ENCODE measurements at places on chromosomes 3 and 15.

DNA sequence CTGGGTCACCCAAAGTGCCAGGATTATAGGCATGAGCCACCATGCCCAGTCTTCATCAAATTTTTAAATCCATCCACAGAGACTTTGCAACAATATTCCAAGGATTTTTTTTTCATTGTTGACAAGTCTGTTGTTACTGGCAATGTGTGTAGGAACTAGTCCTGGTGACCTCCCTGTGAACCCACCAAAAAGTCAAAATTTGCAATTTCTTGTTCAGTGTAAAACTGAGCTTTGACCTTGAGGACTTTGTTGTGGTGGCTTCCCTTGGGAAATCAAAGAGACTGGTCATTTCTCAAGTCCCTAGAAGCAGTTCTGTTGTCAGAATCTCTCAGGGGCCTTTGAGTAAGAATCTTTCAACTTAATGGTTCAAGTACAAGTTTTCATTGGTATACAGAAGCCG, 36.9 kb upstream of the COL8A1 start:
- H3K4me1 ChIP-seq: peaks cover 2% of the 10 kb centered on the region
- no peak overlapping the region for H3K27ac ChIP-seq
- no peaks in the 10 kb centered on the region for H3K27me3 ChIP-seq
- H3K36me3 ChIP-seq: no peaks in the 10 kb centered on the region
- no peak overlapping the region for H3K4me3 ChIP-seq

DNA sequence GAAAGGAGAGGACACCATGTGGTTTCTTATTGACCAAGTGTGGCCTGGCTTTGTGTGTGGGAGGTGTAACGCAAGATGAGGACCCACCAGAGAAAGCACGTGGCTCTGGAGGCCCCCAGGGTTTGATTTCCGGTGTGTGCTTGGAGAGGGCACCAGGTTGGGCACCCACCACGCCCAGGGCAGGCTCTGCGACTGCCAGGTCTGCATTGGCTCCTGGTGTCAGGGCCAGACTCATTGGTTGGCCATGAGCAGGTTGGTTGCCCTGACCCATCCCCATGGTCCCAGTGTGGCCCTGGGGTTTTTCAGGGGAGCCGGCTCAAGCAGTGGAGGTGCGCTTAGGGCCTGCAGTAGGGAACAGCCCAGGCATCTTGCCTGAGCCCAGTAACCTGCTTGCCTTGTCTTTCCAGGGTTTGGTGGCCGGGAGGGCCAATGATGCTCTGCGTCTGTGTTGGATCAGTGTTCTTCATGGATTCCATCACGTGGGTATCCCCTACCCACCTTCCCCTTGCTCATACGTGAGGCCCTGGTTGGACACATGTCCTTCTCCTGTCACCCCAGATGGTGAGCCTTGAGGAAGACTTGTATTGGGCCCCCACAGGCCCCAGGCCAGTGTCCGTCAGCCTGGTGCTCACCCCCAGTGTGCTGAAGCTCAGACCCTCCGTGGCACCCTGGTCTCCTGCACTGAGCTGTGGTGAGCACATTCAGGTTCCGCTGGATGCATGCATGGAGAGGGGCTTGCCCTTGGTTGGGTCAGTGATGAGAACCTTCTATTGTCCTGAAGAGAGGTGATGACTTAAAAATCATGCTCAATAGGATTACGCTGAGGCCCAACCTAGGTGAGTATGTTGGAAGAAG, 193.9 kb downstream of the UBE3A start:
- no peak for DNase-seq
- no peaks in the 10 kb centered on the region for H3K27me3 ChIP-seq
- H3K36me3 ChIP-seq: no peaks in the 10 kb centered on the region
- H3K27ac ChIP-seq: no peak overlapping the region
- H3K4me3 ChIP-seq: no peak overlapping the region

DNA sequence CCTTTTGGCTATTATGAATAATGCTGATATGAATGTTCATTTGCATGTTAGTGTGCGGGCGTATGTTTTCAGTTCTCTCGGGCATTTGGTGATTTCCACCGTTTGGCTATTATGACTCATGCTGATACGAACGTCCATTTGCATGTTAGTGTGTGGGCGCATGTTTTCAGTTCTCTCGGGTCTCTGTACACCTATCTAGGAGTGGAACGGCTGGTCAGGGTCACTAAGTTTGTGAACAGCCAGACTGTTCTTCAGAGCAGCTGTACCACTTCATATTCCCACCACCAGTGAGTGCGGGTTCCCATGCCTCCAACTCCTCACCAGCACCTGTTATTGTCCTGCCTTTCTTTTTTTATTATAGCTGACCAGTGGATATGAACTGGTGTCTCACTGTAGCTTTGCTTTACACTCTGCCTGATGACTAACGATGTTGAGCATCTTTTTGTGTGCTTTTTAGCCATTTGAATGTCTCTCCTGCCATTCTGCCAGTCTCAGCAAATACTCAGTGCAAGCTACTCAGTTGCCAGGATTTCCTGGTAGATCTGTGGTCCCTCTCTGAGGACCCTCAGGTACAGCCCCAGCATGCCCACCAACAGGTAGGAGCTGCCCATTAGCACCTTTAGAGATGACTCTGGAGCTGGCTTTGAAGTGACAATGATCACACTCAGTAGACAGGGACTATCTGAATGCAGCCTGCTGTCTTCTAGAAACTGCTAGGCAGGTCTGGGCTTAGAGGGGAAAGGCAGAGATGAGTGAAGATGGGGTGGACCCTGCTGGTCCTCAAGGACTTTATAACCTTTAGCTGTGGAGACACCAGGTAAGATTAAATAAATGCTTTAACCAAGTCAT, 141.1 kb downstream of the XXYLT1 start:
- no peak overlapping the region for H3K4me3 ChIP-seq
- no peaks in the 10 kb centered on the region for H3K27me3 ChIP-seq
- H3K36me3 ChIP-seq: no peaks in the 10 kb centered on the region
- H3K4me1 ChIP-seq: no peaks in the 10 kb centered on the region
- no peak overlapping the region for H3K27ac ChIP-seq

DNA sequence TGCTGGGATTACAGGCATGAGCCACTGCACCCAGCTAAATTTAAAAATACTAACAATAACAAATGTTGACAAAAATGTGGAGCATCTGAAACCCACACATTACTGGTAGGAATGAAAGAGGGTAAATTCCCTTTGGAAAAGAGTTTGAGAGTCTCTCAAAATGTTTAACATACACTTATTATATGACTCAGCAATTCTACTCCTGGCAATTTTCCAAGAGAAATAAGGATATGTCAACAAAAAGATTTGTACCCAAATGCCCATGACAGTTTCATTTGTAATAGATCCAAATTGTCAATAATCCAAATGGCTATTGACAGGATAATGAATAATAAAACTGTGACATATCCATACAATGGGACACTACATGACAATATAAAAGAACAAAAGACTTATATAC, 9.0 kb downstream of the HCLS1 start:
- no peaks in the 10 kb centered on the region for H3K27me3 ChIP-seq
- H3K27ac ChIP-seq: no peak overlapping the region
- no peaks in the 10 kb centered on the region for H3K4me1 ChIP-seq

- peak overlapping the region; percentile 10 for H3K27ac ChIP-seq
- no peaks in the 10 kb centered on the region for H3K36me3 ChIP-seq
- H3K4me3 ChIP-seq: no peak overlapping the region
Measured at GRCh38 chr15:72992841-72993252, 59.4 kb upstream of the NEO1 start.

- H3K36me3 ChIP-seq: no peaks in the 10 kb centered on the region
- peak; percentile 33 for DNase-seq
- no peak overlapping the region for H3K4me3 ChIP-seq
- H3K27ac ChIP-seq: no peak overlapping the region
Measured at GRCh38 chr15:35736150-35736549, 190.2 kb upstream of the DPH6 start.

DNA sequence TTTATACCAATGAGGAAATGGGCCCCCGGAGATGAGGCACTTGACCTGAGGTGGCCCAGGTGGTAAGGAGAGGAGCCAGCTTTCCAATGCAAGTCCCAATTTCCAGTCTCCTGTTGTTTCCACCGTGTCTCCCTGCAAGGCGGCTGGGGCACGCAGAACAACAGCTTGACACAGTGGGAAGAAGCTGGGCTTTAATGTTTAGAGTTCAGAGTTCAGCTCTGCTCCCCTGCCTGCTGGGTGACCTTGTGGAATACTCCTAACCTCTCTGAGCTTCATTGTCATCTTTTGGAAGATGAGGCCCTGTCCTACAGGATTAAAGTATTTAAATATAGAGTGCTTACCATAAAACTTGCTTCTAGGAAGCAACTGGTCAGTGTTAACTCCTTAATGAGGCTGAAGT, 80.3 kb downstream of the SMAD3 start:
- H3K4me1 ChIP-seq: peaks cover 34% of the 10 kb centered on the region
- H3K4me3 ChIP-seq: no peak overlapping the region
- DNase-seq: no peak
- H3K36me3 ChIP-seq: peaks cover 8% of the 10 kb centered on the region

GRCh38 chr3:16322189-16322588, 57.2 kb downstream of the OXNAD1 start:
- no peak overlapping the region for H3K27ac ChIP-seq
- peaks cover 65% of the 10 kb centered on the region for H3K36me3 ChIP-seq
- no peaks in the 10 kb centered on the region for H3K27me3 ChIP-seq

- H3K36me3 ChIP-seq: peaks cover 68% of the 10 kb centered on the region
- H3K27ac ChIP-seq: peak overlapping the region; percentile 76
- DNase-seq: no peak
- H3K27me3 ChIP-seq: no peaks in the 10 kb centered on the region
- H3K4me1 ChIP-seq: peaks cover 16% of the 10 kb centered on the region
Measured at GRCh38 chr15:48636511-48636910, 9.0 kb downstream of the FBN1 start.

DNA sequence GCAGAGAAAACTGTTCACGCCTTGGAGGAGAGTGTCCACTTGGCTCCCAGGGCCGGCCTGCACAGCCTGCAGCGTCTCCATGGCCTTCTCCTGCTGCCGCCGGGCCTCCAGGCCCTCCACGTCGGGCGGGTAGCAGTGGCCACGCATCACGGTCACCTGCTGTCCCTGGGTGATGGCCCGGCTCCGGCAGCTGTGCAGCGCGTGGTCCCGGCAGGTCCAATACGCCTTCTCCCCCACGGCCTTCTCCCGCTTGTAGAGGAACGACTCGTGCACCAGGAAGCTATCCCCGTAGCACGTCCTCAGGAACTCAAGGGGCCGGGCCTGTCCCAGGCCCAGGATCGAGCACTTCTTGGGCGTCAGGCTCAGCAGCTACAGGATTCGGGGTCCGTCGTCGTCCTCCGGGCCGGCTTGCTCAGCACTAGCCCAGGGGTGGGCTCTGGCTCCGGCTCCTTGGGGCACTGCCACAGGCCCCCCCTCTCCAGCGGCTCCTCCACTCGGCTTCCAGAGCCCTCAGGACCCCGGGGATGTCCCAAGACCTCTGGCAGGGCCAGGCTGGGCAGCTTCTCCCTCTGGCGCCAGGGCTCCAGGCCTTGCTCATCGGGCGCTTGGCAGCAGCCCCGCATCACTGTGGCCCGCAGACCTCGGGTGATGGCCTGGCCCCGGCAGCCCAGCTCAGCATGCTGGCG, 83.6 kb upstream of the FXR1 start:
- H3K36me3 ChIP-seq: no peaks in the 10 kb centered on the region
- H3K4me3 ChIP-seq: no peak overlapping the region
- no peak overlapping the region for H3K27ac ChIP-seq
- DNase-seq: no peak
- no peaks in the 10 kb centered on the region for H3K4me1 ChIP-seq
- H3K27me3 ChIP-seq: no peaks in the 10 kb centered on the region

GRCh38 chr3:146036281-146036680, 124.7 kb downstream of the PLOD2 start:
- no peaks in the 10 kb centered on the region for H3K4me1 ChIP-seq
- no peak for DNase-seq
- H3K27ac ChIP-seq: no peak overlapping the region
- no peak overlapping the region for H3K4me3 ChIP-seq
- H3K27me3 ChIP-seq: no peaks in the 10 kb centered on the region

GRCh38 chr3:9947025-9947995, 4.9 kb downstream of the PRRT3 start:
- H3K36me3 ChIP-seq: peaks cover 42% of the 10 kb centered on the region
- peaks cover 33% of the 10 kb centered on the region for H3K4me1 ChIP-seq
- DNase-seq: peak; percentile 79
- H3K4me3 ChIP-seq: peak overlapping the region; percentile 60

GRCh38 chr3:71726146-71726545, 944 bp upstream of the EIF4E3 start:
- peaks cover 16% of the 10 kb centered on the region for H3K27me3 ChIP-seq
- H3K36me3 ChIP-seq: no peaks in the 10 kb centered on the region
- H3K4me3 ChIP-seq: no peak overlapping the region
- DNase-seq: no peak
- peaks cover 10% of the 10 kb centered on the region for H3K4me1 ChIP-seq

- DNase-seq: no peak
- H3K27ac ChIP-seq: no peak overlapping the region
- peaks cover 60% of the 10 kb centered on the region for H3K4me1 ChIP-seq
- peaks cover 40% of the 10 kb centered on the region for H3K27me3 ChIP-seq
- H3K36me3 ChIP-seq: no peaks in the 10 kb centered on the region
- no peak overlapping the region for H3K4me3 ChIP-seq
Measured at GRCh38 chr3:46878781-46879436, 1.4 kb downstream of the PTH1R start.

- no peak for DNase-seq
- no peak overlapping the region for H3K4me3 ChIP-seq
- H3K27me3 ChIP-seq: peaks cover 71% of the 10 kb centered on the region
- H3K27ac ChIP-seq: no peak overlapping the region
Measured at GRCh38 chr15:74302821-74303359, 64.6 kb downstream of the CYP11A1 start.

DNA sequence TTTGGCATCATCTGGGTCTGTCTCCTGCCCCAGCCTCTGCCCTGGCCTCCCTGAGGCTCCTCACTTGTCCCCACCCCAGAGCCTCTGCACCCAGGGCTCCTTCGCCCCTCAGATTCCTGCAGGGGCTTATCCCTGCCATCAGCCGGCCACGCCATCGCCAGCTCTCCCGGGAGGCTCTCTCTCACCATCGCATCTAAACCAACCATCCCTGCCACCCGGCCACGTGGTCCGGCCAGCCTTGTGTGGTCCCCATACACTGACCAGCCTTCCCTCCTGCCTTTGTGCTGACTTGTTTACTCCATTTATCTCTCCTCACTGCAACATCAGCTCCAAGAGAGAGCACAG, 134.3 kb upstream of the IQSEC1 start:
- peaks cover 1% of the 10 kb centered on the region for H3K4me1 ChIP-seq
- no peak overlapping the region for H3K27ac ChIP-seq
- peaks cover 78% of the 10 kb centered on the region for H3K27me3 ChIP-seq
- no peak for DNase-seq
- H3K36me3 ChIP-seq: no peaks in the 10 kb centered on the region
- no peak overlapping the region for H3K4me3 ChIP-seq

- H3K27ac ChIP-seq: no peak overlapping the region
- H3K36me3 ChIP-seq: peaks cover 34% of the 10 kb centered on the region
- no peaks in the 10 kb centered on the region for H3K27me3 ChIP-seq
- no peak for DNase-seq
- H3K4me3 ChIP-seq: no peak overlapping the region
Measured at GRCh38 chr3:113255854-113256615, 44.7 kb downstream of the BOC start.

GRCh38 chr15:34647569-34648293, 64.3 kb upstream of the GOLGA8B start:
- DNase-seq: no peak
- no peaks in the 10 kb centered on the region for H3K27me3 ChIP-seq
- no peak overlapping the region for H3K4me3 ChIP-seq
- no peak overlapping the region for H3K27ac ChIP-seq
- no peaks in the 10 kb centered on the region for H3K36me3 ChIP-seq

All from mesenchymal stem cell (in vitro differentiated cells and primary cell).